ENCODE measurements at places on chromosomes 4 and X.

DNA sequence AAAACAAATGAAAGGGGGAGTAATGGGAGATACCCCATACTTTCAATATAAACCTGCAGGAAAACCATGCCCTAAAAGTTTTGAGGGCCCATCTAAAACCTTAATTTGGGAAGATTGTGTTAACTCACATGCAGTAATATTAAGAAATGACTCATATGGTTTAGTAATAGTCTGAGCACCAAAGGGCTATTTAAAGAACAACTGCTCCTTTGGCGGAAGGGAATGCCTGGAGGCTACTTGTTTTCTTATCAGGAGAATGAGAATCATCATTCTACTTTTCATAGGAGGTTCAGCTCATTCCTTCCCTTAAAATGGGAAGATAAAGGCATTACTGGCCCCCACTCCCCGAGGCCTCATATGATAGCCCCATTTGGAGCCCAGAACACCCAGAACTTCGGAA, 47.6 kb downstream of the SPIN3 start:
- no peak for DNase-seq

- DNase-seq, result no peak
Observed at GRCh38 chrX:123920105-123920785, 41.3 kb upstream of the STAG2 start.

GRCh38 chr4:26424153-26424552, 66.1 kb downstream of the CCKAR start:
- no peak for DNase-seq

- no peak for DNase-seq
Observed at GRCh38 chrX:72609313-72609712, 36.7 kb upstream of the HDAC8 start.

- DNase-seq, result no peak
Observed at GRCh38 chr4:41215969-41216293, 1.6 kb upstream of the APBB2 start.

- DNase-seq, result no peak
Observed at GRCh38 chr4:90733211-90733610, 606.0 kb downstream of the CCSER1 start.

- DNase-seq, result no peak
Observed at GRCh38 chr4:156571146-156571545, 400.5 kb downstream of the PDGFC start.

DNA sequence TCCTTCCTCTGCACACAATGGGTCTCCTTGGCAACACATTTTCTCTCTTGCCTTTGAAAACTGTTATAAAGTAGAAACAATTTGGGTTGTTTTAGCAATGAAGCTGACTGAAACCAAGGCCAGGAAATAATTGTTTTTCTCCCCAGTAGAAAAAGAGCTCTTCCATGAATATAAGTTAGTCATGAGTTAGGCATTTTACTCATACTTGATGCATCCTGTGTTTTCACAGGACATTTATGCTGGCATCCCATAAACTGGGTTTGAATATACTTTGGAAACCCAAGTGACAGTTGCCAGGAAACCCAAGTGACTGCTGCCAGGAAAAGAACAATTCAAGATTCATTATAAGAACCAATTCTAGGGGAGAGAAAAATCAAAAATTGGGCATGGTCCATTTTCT, 128.6 kb upstream of the NPY2R start:
- no peak for DNase-seq

DNA sequence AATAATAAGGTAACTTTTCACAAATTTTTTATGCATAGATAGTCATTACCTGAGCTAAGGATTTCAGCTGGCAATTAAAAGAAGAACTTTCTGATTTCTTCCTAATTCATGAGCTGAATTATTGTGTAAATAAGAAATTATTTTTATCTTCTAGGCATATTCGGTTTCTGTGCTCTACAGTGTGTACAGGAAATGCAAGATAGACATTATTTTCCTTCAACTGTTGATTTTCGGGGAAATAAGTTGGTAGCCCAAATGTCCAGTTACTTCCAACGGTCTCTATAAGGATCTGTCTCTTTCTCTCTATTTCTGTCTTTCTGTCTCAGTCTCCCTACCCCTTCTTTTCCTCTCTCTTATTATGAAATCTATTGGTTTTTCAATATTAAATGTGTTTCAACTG, 137.3 kb upstream of the CLNK start:
- DNase-seq, result no peak

DNA sequence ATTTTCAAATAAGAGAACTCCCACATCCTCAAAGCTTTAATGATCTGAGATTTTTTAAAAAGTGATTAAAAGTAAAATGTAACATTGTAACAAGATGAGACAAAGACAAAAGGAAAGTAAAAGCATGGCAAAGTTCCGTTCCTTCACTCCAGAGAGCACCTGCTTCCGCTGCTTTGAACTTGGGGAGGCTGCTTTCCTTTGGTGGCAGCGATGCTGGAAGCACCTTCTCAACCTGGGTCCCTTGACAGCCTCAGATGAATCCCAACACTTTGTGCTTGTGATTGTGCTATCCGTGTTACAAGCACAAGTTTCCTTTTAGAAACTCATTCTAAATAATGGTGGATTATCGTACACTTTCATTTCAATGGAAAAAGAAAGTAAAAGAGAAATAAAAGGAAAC, 59.7 kb downstream of the HADH start:
- DNase-seq, result no peak
